Left cardiac atrium (tissue), 4 donors: ENCODE measurements at places on chromosomes 11 and 22.

GRCh38 chr11:128235426-128235825 lies 351.9 kb downstream of the ETS1 start:
- no peak for DNase-seq

DNA sequence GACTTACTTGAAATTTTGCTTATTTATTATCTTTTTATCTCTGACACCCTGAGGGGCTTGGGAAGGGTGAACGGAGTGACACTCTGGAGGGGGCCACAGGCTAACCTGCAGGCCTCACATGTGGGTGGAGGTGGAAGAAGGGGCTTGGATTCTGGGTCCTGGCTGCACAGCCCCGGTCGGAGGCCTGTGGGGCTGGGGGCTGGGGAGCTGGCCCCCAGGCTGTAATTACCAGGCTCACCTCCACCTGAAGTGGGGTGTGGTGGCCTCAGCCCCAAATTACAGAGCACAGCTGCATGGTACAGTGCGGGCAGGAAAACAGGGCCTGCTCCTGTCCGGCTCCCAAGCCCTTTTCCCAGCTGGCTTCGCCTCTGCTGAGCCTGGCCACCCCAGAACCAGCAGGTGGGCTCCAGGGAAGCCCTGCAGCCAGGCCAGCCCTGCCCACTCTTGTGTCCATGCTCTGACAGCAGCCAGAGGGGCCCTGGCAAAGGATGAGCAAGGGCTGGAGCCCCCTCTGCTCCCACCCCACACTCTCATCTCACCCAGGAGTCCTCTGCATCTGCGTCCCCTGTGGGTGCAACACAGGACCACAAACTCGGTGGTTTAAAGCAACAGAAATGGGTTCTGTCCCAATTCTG lies 48.0 kb downstream of the IGF2 start:
- DNase-seq = no peak

DNA sequence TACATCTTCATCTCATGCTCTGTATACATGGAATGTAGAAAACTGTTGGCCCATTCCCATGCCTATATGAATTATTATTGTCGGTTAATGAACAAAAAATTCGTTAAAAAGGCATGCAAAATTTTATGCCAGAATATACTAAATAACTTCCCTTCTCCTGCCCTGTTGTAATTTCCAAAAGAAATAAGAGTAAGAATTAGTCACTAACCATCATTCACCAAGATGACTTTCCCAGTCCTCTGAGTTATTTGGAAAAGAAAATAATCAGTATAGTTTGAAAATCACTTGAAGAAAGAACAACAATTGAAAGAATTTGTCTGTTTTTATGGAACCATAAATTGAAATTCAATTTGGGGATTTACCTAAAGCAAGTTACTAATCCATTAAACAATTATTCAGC lies 1149.1 kb upstream of the RAG2 start:
- no peak for DNase-seq

DNA sequence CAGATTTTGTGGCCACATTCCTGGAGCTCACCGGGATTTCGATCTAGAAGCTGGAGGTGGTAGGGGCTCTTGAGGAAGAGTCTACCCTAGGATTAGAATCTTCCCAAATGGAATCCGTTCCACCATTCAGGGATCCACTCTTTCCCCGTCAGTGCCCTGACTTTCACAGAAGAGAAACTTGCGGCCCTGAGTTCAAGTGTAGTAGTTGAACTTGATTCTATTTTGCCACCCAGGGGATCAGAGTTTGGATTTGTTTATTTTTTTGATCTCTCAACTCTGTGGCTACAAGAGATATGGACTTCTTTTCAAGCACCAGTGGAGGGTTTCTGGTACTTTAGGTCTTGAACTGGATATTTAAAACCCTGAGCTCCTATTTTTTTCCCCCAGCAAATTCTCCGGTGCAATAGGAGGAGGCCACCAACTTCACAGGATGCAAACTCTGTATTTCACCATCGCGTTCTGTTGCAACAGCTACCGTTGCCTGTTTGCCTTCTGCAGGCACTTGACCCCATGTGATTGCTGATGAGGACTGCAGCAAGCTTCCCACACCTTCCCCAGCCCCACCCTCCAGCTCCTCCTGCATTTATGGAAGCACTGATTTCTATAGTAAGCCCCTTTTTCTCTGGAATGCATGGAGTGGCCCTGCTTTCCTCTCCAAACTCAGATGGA lies 14.8 kb upstream of the MRGPRF start:
- no peak for DNase-seq
